GM13977 (cell line): ENCODE measurements at places on chromosomes 11 and 22.

DNA sequence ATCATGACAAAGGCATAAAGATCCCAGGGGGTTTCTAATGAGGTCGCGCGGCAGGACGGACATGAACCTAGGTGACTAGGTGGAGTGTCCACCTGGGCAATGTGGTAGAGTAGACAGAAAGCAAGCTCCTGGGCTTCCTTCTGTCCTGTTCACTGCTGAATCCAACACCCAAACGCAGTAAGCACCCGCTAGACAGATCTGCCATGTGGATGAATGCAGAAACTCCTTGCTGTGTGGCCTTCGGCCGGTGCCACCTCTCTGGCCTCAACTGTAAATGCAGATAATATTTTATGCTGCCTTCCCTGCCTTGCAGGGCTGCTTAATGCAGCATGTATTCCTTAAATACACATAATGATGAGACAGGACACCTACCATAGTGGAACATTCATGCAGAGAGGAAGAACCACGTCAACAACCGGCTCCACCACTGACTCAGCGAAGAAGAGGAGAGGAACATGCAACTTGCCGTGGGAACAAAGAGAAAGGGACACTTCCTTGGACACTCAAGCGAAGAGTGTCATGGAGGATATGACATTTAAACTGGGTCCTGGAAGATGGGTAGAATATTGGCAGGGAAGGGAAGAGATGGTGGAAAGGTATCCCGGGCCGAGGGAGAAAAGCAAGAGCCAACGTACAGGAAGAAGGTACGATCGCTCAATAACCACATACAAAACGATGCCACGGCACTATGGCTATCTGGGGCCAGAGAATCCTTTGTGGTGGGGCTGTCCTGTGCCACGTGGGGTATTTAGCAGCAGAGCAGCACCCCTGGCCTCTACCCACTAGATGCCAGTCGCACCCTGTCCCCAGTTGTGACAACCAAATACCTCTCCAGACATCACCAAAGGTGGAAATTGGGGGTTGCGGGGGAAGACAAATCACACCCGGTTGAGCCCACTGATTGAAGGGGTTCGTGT lies 30.8 kb downstream of the MYH9 start:
- DNase-seq: no peak

DNA sequence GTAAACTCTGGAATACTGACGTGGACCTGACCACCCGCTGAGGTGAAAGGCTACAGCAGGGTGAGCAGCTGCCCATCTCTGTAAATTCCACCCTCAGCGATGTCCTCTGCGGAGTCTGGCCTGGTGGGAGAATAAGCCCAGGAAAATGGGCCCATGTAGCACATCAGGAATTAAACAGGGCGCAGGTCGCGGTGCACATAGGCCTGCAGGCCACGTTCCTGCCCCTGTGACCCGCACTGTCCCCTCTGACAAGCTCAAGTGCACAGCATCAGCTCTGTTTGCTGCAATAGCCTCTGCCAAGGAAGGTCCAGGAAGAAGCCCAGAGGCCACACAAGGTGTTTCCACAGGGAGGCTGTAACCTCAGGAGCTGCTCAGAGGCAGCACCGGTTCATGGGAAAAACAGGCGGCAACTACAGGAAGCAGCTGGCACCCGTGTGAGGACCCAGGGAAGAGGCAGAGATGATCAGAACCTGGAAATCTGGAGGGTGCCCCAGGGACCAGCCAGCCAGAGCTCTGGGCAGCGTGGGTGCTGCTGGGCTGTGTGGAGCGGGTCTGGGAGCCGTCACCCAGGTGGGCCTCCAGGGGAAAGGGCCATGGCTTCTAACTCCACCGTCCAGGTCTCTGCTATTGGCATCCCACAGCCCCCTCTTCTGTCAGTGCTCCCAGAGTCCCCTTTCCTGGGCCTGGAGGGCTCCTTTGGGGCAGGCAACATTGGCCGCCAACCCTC lies 808 bp upstream of the IFITM2 start:
- no peak for DNase-seq

DNA sequence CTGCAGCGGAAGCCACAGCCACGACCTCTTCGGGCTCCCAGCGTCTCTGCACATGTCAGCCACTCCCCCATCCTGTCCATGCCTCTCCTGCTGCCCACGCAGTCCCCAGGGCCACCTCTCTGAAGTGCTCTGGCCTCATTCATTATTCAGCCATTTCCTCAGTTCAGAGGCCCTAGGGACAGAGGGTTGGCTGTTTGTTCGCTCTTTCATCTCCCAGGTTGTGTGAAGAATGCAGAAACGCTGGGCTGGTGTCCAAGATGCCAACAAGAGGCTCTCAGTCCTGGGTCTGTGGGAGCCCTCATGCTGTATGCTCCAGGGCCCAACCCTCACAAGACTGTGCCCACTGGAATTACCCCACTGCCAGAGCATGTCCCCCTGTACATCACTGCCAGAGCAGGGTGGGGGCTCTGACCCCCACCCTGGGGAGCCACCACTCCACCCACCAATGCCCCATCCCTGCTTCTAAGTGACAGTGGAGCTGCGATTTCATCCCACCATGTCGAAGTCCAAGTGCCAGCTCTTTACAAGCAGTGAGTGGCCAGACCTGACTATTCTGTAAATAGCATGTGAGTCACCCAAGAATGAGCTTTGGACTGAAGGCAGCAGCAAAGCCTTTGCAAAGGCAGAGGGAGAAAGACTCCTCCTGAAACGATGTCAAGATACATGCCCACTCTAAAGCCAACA lies 209.6 kb downstream of the BUD13 start:
- no peak for DNase-seq

DNA sequence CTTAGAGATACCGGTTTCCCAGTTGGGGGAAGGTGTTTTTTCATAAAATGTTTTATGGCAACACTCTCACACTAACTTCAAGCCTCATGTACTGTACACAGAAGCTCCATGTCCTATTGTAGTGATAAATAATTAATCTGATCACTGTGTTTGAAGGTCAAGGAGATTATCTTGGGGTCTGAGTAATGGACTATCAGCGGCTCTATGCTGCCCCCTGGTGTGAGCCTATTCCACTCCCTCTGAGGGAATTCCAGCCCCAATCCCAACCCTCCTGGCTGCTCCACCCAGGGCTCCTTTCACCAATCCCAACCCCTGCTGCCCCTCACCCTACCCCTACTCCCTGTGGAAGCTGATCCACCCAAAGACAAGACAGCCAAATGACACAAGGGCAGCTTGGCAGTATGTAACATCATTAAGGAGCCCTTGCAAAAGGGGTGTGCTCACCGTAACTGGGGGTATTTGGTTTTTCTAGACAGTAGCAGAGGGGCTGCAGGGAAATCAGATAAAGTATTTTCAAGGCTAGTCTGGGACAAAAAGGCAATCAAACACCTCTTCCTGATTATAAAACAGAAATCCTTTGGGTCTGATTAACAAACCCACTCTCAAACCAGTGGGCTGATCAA lies 22.3 kb downstream of the HPS4 start:
- DNase-seq: peak; percentile 53

GRCh38 chr11:62489204-62489603 lies 57.4 kb downstream of the AHNAK start:
- DNase-seq: no peak

DNA sequence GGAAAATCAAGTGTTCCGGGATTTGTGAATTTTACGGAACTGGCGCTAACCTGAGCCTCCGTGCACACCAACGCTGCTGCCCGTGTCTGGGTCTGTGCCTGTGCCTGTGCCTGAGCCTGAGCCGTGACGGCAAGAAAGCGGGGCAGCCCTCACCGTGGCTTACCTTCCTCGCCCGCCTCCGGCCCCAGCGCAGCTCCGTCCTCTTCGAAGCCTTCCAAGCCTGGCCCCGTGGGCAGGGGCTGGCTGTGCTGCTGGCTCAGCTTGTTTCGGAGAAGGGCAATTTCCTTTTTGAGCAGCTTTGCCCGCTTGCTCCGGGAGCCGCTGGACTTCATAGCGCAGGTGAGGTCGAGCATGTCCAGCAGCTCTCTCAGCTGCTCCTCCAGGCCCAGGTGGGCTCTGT lies 33.8 kb downstream of the BRD1 start:
- no peak for DNase-seq

DNA sequence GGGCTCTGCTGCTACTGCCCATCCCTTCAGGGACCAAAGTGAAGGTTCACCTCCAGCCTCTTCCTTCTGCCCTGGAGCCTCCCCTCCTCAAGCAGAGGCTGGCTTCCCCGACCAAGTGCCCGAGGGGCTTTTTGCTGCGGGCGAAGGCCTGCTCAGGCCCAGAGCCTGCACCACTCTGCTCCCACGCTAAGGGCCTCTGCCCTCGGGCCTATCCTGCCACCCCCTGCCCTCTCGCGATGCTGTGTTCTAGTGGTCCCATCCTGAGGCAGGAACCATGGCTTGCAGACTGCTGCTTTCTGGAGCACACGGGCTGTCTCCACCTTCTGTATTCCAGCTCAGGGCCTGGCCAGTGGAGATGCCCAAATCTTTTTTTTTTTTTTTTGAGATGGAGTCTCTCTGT lies 8.9 kb upstream of the TNFRSF13C start:
- no peak for DNase-seq

- no peak for DNase-seq
Measured at GRCh38 chr11:3815845-3816244, 7.5 kb downstream of the PGAP2 start.

DNA sequence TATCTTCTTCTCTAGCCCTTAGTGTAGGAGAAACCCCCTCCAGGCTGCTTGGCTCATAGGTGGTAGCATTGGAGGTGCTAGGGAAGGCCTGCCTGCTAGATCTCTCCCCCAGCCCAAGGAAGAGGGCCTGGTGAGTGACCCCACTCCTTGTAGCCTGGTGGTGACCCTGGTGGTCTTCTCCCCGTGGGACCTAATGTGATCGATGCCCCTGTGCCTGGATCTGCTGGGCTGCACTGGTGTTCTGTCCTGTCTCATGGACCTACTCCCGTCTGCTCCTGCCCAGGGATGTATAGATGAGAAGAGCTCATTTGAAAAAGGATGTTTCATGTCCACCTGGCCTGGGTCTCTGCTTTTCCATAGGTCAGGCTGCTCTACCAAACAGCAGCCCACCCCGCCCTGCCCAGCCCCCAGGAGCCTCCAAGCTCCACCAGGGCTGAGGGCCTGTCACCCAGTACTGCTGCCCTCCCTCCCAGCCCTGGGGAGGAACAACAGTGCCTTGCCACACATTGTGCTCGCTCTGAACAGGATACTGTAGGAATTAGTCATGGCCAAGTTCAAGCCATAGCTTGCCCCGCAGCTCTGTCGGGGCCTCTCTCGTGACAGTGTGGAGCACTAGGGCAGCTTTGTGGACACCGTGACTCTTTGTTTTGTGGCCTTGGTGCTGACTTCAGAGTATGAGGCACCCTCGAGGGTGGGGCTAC lies 19.7 kb downstream of the SLC37A2 start:
- no peak for DNase-seq

DNA sequence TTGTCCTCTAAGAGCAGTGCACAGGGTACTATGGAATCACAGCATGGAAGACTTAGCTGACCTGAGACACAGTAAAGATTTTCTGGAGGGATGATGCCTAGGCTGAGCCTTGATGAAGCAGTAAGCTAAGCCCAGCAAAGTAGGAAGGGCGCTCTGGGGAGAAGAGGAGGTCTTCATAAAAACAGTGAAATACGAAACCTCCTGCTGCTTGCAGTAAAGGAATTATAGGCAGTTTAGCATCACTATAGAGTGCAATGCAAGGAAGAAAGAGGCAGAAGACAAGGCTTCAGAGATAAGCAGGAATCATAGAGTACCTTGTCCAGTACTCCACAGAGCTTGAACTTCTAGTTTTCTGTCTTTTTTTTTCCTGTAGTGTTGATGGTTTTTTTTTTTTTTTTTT lies 555.7 kb upstream of the CADM1 start:
- no peak for DNase-seq

DNA sequence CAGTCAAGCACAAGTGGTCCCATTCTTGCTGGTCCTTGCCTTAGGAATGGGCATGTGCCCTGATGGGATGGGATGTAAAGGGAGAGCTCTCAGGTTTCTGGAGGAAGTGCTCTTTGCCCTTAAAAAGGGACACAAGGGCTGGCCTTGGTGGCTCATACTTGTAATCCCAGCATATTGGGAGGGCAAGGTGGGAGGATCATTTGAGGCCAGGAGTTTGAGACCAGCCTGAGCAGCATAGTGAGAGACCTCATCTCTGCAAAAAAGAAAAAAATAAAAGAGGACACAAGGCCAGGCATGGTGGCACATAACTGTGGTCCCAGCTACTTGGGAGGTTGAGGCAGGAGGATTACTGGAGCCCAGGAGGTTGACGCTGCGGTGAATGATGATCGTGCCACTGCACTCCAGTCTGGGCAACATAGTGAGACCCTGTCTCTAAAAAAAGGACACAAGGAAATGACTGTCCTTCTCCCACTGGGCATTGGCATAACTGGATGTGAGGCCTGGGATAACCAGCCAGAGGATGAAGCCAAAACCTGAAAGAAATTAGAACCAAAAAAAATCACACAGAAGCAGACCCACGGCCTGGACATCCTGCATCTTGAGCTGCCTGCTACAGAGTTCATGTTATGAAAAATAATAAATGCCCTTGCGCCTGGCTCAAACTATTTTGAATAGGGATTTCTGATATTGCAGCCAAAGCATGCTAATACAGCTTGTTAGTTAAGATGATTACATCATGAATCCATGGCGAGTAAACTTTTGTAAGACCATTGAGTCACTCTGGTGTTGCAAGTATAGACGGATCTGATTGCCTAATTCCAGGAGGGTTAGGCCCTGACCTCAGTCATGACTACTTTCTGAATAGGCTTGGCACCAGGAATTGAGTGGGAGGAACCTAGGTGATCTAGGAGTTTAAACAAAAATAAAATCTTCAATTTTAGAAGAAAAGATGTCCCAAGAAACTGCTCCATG lies 12.9 kb upstream of the CRKL start:
- DNase-seq: no peak

GRCh38 chr11:9905501-9905951 lies 241.6 kb downstream of the SWAP70 start:
- DNase-seq: no peak

DNA sequence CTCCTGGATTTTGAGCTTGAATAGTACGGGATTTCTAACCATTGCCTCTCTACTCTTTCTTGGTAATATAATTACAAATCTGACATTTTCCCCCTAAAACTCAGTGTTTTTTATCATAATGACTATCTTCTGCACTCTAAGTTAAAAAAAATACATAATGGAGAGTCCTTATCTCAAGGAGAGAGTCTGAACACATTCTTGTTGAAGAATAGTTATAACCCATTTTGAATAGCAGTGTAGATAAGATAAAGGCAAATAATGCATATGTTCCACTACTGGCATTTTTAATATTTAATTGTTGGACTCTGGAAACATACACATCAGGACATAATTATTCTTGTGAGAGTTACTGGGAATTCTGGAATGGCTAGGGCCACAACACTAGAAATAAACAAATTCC lies 456.5 kb upstream of the ANO5 start:
- DNase-seq: no peak

DNA sequence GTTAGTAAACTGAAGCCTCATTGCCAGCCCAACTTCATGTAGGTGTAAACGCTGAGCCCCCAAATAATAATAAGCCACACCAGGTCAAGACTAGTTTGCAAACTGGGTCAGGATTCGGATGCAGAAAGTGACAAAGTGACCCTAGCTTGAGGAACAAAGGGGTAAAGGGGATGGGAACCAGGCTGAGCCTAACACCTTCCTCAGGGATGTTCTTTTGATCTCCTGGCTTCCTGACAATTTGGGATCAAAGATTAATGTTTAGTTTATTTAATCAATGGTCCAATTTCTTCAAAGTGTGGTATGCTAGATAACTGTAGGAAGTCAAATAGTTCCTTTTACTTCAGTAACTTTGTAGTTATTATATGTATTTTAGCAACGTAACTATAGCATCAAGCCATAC lies 9.9 kb downstream of the GLYATL1 start:
- no peak for DNase-seq
